ENCODE measurements at places on chromosomes 12 and 14.

DNA sequence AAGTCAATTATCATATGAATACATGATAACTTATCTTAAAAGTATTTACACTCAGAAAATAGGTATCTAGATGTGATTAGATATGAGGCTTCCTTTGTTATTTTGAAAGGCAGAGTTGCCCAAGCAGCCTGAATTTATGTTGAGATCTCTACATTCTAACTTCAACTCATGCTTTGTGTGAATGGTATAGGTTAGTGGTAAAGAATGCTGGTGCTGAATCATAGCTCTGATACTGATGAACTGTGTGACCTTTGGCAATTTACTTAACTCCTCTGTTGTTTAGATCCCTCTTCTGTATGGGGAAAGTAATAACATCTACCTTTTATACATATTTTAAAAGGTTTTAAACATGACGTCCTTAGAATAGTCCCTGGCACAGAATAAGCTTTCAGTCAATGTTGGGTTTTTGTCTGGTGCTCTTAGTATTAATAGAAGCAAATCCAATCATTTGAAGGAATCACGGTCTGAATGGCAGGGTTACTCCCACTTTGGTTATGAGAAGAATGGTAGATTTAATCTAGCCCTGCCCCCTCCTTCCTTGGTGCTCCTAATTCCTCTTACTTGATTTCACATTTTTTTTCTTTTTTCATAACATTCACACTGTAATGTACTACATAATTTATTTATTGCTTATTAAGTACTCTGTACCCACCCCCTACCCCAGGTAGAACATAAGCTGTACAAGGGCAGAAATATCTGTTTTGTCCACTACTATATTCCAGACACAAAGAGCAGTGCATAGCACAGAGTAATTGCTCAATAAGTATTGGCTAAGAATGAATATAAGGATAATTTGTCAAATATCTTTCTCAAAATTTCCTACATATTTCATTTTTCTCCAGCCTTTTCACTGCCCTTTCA is 203.3 kb upstream of the KRR1 start:
- no peak for DNase-seq

DNA sequence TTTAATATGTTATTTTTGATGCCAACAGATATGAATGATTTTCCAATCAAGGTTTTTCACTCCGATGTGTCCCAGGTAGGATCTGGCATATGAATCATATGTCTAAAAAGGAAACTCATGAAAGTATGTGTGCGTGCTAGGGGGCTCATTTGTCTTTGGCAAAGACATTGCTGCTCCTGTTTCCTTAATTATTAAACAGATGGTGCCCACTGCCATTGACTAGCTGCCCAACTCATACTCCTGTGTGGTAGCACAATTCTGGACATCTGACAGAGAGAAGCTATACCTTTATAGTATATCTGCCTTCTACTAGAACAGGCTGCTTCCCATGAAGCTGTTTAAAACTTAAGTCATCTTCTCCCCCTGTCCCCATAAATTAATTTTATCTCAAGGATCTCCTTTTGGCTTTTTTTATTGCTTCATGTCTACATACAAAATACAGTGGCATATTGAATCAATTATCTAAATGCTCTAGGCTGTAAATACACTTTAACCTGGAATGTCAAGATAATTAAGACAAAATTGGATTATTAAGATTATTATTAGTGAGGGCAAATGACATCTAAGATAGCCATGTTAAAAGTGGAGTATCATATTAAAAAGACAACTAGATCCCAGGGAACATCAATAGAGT is 1.4 kb upstream of the PDE3A start:
- DNase-seq, result no peak

- DNase-seq, result no peak
These were observed 10.1 kb downstream of the ZFYVE26 start for GRCh38 chr14:67806246-67806645.

DNA sequence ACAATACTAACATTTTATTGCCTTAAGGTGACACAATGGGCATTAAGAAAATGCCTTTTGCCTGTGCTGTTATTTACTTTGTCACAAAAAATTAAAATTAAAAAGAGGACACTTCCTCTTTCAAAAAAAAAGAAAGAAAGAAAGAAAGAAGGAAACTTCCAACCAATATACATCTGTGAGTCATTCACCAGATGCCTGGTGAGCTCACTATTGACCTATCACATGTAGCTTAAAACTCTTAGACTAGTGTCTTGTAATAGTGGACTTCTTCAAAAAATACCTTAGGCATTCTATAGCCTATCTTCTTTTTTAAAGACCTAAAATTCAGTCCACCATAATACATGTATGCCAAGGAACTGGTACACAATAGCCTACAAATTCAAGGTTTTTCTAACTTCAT is 4.9 kb upstream of the SOX5 start:
- no peak for DNase-seq

- no peak for DNase-seq
These were observed 3.3 kb downstream of the AP1G2 start for GRCh38 chr14:23564181-23564812.

- no peak for DNase-seq
These were observed 149.0 kb downstream of the NAV3 start for GRCh38 chr12:77979597-77980250.
